ENCODE measurements at places on chromosomes 7 and 10. TPM values are rescaled to one million over a fixed set of nuclear protein-coding genes. Genes with fewer than 3 reads are reported as not detected.
A peak's percentile ranks its signal among the peaks of the same experiment; 100 is the strongest.

CRYGN gene
- not detected for total RNA-seq

GNG11 gene
- 1.7 TPM for total RNA-seq

LMOD2 gene
- not detected for total RNA-seq

FAM107B gene
- total RNA-seq: 14.4 TPM

TMEM176A gene
- not detected for total RNA-seq

CYP26A1 gene
- total RNA-seq: not detected

DNA sequence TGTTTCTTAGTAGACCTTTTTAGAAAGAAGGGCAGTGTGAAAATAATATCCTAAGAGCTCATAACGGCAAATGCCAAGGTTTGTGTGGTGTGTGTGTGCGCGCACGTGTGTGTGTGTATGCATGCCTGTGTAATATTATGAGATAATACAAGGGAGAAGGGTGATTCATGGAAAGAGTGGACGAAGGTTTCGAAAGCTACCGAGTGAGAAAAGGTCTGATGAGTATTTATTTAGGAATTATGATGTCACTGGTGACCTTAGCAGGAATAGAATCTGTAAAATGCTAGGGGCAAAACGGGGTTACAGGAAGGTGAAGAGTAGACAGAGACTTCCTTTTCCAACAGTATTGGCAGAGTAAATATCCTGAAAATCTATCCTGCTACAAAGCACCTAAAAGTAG, 107.3 kb downstream of the AHR start:
- DNase-seq: peak; percentile 51

GRCh38 chr10:105769248-105770184, 1128.4 kb downstream of the SORCS3 start:
- no peak for DNase-seq

DNA sequence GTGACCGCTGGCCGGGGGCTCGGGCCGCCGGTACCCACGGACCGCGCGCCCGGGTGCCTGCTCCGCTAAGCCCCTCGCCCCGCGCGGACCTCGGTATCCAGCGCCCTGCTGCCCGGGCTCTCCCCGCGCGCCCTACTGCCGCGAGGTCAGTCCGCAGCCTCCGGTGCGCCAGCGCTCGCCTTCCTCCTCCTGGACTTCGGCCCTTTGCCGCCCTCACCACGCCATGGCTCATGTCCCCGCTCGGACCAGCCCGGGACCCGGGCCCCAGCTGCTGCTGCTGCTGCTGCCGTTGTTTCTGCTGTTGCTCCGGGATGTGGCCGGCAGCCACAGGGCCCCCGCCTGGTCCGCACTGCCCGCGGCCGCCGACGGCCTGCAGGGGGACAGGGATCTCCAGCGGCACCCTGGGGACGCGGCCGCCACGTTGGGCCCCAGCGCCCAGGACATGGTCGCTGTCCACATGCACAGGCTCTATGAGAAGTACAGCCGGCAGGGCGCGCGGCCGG, 483 bp downstream of the GDF10 start:
- no peak for DNase-seq

DNA sequence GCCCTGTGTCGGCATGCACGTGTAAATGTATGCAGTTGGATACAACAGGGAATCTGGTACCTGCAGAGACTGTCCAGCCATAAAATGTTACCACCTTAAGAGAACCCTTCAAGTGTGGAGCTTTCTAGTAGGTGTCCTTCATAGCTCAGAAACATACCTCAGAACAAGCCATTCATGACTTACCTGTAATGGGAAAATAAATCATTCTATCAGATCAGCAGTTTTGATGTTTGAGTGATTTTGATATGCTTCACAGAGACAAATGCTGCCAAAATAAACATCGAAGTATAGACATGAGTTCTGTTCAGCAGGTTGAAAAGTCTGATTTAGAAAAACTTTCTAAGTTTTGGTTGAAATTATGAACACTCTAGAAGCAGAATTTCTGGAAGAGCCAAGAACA, 33.5 kb upstream of the UMAD1 start:
- DNase-seq: no peak

GRCh38 chr7:27424231-27424630, 181.6 kb downstream of the EVX1 start:
- DNase-seq: peak; percentile 47

DNA sequence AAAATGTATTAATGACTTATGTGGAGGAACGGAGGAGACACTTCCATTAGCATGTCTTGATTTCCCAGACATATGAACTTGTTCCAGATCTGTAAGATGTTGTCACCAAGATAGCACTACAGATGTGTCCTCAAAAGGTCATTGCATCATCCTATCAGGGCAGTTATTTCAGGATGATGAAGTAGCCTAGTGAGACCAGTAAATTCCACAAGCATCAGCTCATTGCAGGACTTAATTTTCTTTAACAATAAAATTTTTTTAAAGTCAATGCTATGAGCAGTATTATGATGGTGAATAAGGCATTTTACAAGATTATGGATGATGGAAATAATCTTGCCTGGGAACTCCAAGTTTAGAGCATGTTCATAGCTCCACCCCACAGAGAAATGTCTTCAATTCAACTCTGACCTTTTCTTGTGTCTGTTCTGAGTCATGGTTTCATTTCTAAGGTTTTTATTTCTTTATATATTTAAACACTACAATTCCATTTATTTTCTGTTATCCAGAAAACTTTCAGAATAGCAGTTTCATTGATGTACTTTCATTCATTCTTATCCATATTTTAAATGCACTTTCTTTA, 1203.3 kb upstream of the CELF2 start:
- DNase-seq: peak; percentile 42

DNA sequence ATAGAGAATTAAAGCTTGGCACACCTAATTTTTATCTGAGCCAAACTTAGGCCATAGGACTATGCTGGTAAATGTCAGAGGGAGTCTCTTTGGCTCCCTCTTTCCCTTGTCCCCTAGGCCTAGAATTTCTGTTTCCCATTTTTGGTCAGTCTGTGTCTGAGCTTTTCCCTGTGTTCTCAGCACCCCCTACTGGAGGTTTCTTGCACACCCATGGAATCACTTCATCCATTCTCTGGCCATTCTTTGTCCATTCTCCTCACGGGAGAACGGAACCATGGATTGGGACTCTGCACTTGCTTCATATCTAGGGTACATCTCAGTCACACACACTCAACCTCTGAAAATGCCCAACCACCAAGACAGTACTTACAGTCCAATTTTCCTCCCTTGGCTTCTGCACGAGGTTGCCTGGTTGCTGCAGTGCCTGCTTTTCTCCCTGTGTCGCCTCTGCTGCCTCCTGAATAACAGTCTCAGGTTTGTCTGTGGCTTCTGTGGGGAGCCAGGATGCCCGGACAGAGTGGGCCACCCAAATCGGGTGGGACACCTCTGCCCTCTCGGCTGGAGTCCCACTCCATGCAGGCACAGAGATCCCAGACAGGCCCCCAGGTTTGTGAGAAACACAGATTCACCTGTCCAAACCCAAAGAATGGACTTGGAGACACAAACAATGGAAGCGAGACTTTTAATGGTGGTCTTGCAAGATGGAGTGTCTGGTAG, 35.1 kb upstream of the DNAH11 start:
- peak; percentile 25 for DNase-seq

DNA sequence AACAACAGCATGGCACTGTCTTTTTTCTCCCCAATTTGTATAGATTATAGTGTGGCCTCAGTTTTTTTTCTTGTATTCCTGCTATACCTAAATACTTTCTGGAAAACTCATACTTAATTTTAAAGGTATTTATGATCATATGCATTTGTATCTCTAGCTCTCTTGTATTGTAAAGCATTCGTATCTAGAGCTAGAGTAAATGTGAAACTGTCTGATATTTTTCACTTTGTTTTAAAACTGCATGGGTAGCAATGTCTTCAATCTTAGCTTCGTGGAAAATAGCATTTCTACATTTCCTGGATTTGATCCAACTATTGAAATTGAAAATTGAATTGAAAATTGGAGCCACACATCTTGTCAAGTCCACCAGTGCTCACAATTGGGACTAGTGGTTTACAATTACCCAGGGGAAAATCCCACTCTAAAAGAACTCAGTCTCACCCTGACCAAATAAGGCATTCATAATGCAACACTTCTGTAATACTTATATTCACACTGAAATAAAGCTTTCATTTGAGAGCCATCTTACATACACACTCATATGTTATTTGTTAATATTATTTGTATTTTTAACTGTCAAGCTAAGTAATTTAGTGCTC, 51.3 kb upstream of the KLF6 start:
- DNase-seq: no peak

DNA sequence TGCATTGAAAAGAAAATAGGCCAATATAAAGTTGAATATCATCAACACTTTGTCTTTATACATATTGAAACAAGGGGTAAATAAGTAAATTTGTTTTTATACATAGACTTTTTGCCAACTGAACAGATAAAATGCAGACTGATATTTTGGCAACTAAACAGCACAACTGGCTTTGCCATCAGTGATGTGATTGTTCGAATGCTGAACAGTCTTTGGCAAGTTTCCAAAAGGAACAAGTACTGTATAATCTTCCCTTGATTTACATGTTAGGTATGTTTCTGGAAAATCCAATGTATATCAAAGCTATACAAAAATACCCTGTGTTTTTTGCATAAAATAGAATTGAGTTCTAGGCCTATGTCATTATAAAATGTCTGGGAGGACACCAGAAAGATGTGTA, 18.2 kb upstream of the ANKRD1 start:
- no peak for DNase-seq

DNA sequence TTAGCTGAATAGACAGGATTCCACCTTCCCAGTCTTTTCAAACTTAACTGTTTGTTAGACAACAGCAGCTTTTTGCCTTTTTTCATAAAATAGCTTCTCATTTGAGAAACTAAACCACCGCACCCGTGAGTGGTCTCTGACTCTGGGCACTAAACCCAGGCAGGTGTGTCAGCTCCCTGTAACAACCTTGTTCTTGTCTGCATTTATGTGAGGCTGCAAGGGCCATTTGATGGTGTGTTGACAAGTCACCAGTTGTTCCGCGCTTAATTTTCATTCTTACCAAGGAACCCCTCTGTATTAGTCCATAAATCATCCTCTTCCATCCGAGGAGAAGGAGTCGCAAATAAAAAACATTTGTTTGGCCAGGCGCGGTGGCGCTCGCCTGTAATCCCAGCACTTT, 1.5 kb downstream of the STOX1 start:
- no peak for DNase-seq

DNA sequence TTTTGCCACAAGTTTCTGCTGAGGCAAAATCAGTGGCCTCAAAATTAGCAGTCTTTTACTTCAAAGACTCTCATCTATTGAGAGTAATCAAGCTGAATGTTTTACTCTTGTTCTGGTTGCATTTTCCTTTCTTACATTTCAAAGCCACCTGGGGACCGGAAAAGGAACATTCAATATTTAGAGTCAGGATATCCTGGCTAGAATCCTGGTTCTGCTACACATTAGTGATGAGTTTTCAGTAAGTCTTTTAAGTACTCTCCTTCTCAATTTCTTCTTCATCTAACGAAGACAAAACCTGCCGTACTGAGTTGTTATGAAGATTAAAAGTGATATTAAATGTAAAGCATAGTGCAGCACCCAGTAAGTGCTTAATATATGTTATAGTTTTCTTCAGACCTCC, 52.5 kb downstream of the LAMB4 start:
- DNase-seq: no peak

DNA sequence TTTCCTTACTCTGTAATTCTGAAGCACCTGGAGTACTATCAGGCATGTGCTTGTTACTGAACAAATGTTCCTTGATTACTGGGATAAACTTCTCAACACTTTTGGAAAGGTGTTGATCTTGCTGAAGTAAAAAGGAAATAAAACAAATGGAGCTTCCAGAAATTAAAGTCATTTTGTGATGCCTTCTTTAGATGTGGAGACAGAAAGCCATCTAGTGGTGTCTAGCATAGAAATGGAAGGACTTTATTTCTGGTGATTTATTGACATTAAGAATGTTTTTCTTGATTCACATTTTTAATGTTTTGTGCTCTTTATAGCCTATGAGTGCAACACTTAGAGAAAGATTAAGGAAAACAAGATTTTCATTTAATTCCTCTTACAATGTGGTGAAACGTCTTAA, 1.4 kb downstream of the SFR1 start:
- DNase-seq: peak; percentile 26

Measured in foreskin keratinocyte (primary cell).